Kidney glomerular epithelial cell (primary cell): ENCODE measurements at places on chromosomes 7 and 10.
A peak's percentile ranks its signal among the peaks of the same experiment; 100 is the strongest.

DNA sequence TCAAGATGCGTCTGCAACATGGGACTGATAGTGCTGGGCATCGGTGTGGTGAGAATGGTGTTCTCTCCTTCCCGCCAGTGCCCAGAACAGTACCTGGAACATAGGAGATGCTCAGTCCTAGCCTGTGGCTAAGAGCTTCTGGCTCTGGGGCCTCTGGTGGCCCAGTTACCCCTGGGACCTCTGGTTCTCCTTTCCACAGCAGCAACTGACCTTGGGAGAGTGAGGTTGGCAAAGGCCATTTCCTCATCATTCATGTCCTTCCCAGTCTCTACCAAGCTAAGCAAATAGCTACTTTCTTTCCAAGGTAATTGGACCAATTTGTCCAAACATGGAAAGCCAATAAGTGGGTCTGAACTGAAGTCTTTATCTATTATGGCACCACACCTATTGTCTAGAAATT is 11.6 kb upstream of the GOLGA7B start:
- no peak for DNase-seq

DNA sequence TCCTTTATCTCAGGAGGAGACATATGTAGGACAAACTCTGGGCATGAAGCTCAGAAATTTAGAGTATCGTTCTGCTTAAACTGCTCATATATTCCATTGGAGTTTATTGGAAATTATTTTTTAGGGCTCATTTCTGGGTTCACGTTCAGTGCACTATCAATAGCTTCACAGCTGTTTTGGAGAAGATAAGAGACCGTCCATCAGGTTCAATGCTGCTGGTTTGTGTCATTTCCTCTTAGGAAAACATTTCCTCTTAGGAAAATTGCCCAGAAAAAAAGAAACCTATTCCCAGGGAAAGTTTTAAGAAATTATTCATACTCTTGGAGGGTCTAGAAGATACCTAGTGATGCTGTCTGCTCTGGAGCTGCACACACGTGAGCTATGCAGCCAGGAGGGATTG is 691.7 kb downstream of the GRID1 start:
- no peak for DNase-seq

GRCh38 chr7:56105508-56105907 is 768 bp downstream of the CHCHD2 start:
- DNase-seq = peak; percentile 47

DNA sequence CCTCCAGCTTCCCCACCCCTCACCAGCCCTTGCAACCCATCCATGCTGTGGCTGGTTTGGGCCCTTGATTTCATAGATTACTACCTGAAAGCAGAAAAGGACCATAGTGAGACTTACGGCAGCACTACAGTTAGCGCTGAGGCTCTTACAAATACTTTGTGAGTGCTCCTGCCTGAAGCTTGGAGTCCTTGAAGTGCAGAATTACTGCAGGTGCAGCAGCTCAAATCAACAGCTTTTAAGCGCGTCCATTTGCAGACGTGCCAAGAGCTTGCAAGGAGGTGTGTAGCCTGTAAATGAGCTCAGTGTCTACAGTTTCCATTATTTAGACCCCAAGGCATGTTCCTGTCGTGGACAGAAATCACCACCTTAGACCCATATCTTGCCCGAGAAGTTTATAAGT is 103.0 kb downstream of the CELF2 start:
- no peak for DNase-seq

DNA sequence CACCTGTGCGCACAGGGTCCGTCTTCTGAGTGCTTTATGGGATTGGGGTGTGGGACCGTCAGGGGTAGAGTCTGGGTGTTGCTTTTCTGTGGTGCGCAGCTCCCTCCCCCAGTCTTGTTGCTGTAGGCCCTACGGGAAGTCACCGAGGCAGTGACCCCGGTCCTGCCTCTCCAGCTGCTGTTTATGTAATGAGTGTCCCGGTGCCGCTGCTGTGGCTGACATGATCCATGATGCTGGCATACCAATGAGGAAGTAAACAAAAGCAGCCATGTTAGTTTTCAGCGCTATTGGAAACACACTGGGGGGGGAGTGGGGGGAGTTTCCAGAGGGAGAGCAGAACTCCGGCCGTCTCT is 1.1 kb downstream of the TRIM8 start:
- peak; percentile 55 for DNase-seq
